HCT116 (cell line): ENCODE measurements at places on chromosomes 5 and 9. TPM values are rescaled to one million over a fixed set of nuclear protein-coding genes. Genes with fewer than 3 reads are reported as not detected.

DNA sequence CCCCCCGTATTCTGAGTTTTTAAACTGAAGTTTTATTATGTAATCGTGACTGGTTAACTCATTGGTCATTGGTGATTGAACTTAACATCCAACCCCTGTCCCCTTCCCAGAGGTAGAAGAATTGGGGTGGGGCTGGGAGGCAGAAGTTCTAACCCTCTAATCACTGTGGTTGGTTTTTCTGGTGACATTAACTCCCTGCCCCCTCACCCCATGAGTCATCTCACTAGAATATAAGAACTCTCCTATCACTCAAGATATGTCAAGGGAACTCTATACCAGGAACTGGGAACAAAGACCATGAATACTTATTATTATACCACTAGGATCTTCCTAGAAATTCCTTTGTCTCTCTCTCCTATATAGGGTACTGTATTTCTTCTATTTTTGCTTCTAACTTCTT is 52.3 kb upstream of the CAVIN4 start:
- H3K27me3 ChIP-seq = no peaks in the 10 kb centered on the region
- peaks cover 9% of the 10 kb centered on the region for H3K4me1 ChIP-seq
- no peaks in the 10 kb centered on the region for H3K36me3 ChIP-seq

- H3K4me3 ChIP-seq = no peak overlapping the region
- no peak overlapping the region for H3K27ac ChIP-seq
- no peak for DNase-seq
- H3K27me3 ChIP-seq = no peaks in the 10 kb centered on the region
These were observed 115.7 kb upstream of the SMC2 start for GRCh38 chr9:103978396-103978795.

GRCh38 chr9:95009459-95009858 is 283.0 kb downstream of the AOPEP start:
- no peaks in the 10 kb centered on the region for H3K27me3 ChIP-seq
- no peak overlapping the region for H3K4me3 ChIP-seq
- H3K27ac ChIP-seq = no peak overlapping the region
- H3K36me3 ChIP-seq = no peaks in the 10 kb centered on the region
- no peak for DNase-seq

DNA sequence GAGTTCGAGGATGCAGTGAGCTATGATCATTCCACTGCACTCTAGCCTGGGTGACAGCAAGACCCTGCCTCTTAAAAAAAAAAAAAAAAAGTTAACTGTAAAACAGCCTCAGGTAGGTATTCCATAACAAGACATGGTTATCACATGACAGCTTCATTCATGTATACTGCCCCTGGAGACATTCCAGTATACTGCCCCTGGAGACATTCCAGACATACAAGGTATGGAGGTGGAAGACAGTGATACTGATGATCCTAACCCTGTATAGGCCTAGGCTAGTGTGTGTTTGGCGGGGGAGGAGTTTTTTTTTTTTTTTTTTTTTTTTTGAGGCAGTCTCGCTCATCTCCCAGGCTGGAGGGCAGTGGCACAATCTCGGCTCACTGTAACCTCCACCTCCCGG is 105.5 kb downstream of the RICTOR start:
- no peaks in the 10 kb centered on the region for H3K4me1 ChIP-seq
- no peak overlapping the region for H3K27ac ChIP-seq
- no peak for DNase-seq

DNA sequence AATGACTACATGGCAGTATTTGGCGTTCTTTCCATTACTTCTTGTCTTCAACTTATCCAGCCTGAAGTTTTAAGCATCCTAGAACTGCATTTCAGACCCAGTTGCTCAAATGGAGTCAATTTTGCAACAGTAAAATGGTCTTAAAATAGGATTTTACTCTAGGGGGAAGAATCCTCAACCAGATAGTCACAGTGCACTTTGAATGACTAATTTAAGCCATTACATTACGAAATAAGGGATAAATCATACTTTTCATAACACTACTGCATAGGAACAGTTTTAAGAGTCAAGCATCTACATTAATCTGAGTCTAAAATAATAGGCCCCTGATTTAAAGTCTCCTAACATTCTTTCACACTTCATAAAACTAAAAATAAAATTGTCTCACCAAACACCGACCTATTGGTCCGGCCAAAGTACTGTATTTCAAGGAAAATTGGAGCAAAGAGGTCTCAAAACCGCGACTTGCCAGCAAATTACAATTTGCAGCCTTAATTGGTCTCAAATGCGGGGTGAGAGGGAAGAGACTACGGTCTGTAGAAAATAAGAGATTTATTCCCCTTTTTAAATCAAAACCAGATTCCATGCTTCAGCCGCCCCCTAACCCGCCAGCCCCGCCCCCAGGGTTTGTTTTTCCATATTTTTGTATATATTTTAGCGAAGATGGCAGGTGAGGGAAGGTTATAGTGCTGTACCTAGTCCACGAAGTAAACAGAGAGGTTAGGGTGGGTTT is 1.2 kb upstream of the SMARCA2 start:
- peak overlapping the region; percentile 66 for H3K4me3 ChIP-seq
- H3K36me3 ChIP-seq = no peaks in the 10 kb centered on the region
- H3K4me1 ChIP-seq = peaks cover 11% of the 10 kb centered on the region; the same call in 1 of the 2 replicates

- H3K4me3 ChIP-seq = no peak overlapping the region
- 0 out of 2 replicates have a peak, but pooled peaks cover 5% of the 10 kb centered on the region for H3K27me3 ChIP-seq
- H3K4me1 ChIP-seq = no peaks in the 10 kb centered on the region
These were observed 9.6 kb upstream of the NTNG2 start for GRCh38 chr9:132152231-132152630.

- no peak overlapping the region for H3K4me3 ChIP-seq
- no peak overlapping the region for H3K27ac ChIP-seq
- no peak for DNase-seq
- H3K36me3 ChIP-seq = no peaks in the 10 kb centered on the region
These were observed 148.4 kb downstream of the SIL1 start for GRCh38 chr5:139049780-139050179.

DNA sequence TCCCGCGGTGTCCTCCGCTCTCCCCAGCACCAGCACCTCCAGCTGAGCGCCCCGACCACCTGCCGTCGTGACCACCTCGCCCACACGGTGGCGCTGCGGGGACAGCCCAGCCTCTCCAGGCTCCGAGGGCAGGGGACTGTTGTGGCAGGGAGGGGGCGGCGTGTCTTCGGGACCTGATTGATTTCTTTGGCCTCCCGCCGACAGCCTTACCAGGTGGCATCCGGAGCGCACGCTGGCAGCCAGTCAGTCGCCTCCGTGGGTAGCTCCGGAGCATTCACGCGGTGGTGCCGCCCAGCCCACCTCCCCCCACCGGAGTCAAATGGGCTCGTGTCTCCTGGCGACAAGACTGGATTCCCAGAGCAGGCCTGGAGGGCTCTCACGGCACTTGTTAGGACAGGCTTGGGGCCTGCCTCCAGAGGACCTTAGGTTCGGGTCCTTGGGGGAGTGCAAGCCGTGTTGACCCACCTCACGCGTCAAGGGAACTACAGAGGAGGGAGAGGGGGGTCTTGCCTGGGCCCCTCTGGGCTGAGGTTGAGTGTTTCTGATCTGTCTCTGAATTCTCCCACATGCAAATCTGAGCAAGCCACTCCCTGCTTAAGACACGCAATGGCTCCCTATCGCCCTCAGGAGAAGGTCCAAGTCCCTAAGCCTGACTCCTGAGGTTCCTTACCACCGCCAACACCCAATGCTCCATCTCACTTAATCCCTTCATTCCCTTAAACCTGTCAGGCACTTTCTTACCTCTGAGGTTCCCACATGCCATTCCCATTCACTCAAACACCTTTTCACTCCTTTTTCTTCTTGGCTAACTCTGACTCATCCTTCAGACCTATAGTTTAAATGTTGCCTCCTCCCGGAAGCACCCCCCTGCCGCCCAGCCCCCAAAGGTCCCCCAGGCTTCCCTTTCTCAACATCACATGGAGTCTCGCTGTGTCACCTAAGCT is 51.2 kb upstream of the GGTA1 start:
- peak overlapping the region; percentile 23 for H3K4me3 ChIP-seq
- no peaks in the 10 kb centered on the region for H3K36me3 ChIP-seq
- H3K27me3 ChIP-seq = no peaks in the 10 kb centered on the region
- DNase-seq = peak; percentile 40
- no peak overlapping the region; the same call in 1 of the 2 replicates for H3K27ac ChIP-seq

DNA sequence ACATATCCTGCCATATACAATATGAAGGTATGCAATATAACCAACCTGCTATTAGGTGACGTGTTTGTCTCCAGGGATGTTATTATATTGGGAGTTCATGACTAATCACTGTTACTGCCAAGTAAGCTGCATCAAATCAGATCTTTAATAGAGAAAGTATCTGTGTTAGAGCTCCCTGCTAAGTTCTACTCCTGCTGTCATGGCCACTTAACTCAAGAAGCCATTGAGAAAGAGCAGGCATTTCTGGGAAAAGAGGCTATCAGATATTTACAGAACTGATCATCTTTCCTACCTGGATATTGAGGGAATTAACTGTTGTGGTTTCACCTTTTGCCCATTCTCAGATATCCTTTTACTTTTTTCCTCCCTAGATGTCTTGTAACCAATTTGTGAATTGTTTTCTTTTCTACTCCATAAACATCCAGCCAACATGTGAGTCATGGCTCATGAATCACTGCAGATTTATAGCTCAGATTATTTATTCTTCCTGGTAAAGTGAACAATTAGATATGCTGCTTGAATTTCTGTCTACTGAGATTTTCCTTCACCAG is 634.8 kb upstream of the FAM174A start:
- H3K27me3 ChIP-seq = 0 out of 2 replicates have a peak, but pooled peaks cover 4% of the 10 kb centered on the region
- H3K4me1 ChIP-seq = peaks cover 16% of the 10 kb centered on the region
- peak; percentile 69 for DNase-seq
- H3K36me3 ChIP-seq = no peaks in the 10 kb centered on the region
- H3K4me3 ChIP-seq = no peak overlapping the region
- H3K27ac ChIP-seq = no peak overlapping the region

- H3K4me1 ChIP-seq = no peaks in the 10 kb centered on the region
- DNase-seq = no peak
- H3K4me3 ChIP-seq = no peak overlapping the region
- no peak overlapping the region for H3K27ac ChIP-seq
- no peaks in the 10 kb centered on the region for H3K36me3 ChIP-seq
These were observed 582.3 kb downstream of the CAAP1 start for GRCh38 chr9:26310294-26310693.

DNA sequence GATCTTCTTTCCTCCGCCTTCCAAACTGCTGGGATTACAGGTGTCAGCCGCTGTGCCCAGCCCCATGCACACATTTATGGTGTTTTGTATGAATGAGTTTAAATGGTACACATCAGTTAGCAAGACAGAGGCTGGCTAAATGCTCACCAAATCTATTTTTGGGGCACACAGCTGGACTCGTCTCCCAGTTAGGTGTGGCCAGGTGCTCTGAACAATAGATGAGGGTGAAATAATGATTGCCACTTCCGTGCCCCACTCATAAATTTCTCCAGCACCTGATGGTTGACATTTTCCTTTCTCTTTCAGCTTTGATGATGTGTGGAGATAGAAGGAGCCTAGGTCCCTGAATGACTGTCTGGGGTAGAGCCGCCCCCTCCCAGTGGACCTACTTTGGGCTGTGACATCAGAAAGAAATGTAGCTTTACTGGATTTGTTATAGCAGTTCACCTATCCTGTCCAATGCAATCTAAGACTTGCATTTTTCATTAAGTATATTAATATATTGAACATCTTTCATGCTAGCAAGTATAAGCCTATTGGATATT is 8.6 kb upstream of the RAPGEF1 start:
- H3K27ac ChIP-seq = no peak overlapping the region
- H3K27me3 ChIP-seq = no peaks in the 10 kb centered on the region
- H3K4me3 ChIP-seq = no peak overlapping the region

GRCh38 chr5:170131235-170131634 is 25.5 kb downstream of the FOXI1 start:
- no peaks in the 10 kb centered on the region for H3K4me1 ChIP-seq
- H3K27me3 ChIP-seq = no peaks in the 10 kb centered on the region
- no peaks in the 10 kb centered on the region for H3K36me3 ChIP-seq
- H3K27ac ChIP-seq = no peak overlapping the region
- H3K4me3 ChIP-seq = no peak overlapping the region

NEUROG1 gene
- total RNA-seq = not detected

TRPM3 gene
- not detected for total RNA-seq

TIMD4 gene
- not detected for total RNA-seq

MRPL50 gene
- 14.6 TPM for total RNA-seq
